Osteocyte (in vitro differentiated cells): ENCODE measurements at places on chromosomes 7 and 10. TPM values are rescaled to one million over a fixed set of nuclear protein-coding genes. Genes with fewer than 3 reads are reported as not detected.
A peak's percentile ranks its signal among the peaks of the same experiment; 100 is the strongest.

GRCh38 chr7:93245525-93246432 is 13.6 kb downstream of the VPS50 start:
- DNase-seq, result no peak

GRCh38 chr7:3239291-3239691 is 61.8 kb upstream of the SDK1 start:
- peak; percentile 63 for DNase-seq

DNA sequence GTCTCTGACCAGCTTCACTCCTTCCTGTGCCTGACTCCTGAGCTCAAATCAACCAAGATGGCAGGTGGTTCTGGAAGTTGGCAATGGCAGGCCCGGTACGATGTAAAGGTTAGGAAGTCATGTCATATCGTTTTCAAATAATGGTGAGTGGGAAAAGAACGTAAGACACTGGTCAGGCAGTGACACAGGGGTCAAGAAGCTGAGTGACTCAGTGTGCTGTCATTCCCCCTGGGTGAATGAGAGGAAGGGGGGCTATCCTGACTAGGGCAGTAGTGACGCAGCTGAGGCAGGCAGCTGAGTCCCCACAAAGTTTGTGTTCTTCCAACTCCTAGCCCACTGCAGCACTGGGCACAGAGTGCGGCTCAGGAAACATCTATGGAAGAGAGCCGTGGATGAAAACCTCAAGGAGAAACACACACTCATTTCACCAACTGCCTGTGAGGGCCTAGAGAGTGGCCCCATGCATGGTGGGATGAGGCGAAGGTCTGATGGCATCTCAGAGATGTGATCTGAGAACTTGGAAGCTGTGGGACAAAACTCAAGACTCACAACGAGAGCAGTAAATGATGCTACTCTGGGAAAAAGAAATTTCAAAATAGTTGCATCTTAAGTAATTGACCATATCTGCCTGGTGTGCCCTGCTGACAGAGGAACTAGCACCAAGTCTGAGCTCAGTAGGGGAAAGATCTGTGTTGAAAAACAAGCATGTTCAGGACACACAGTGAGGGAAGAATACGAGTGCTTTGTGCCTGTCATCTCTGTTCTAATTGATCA is 23.2 kb downstream of the CREB3L2 start:
- DNase-seq, result no peak

DNA sequence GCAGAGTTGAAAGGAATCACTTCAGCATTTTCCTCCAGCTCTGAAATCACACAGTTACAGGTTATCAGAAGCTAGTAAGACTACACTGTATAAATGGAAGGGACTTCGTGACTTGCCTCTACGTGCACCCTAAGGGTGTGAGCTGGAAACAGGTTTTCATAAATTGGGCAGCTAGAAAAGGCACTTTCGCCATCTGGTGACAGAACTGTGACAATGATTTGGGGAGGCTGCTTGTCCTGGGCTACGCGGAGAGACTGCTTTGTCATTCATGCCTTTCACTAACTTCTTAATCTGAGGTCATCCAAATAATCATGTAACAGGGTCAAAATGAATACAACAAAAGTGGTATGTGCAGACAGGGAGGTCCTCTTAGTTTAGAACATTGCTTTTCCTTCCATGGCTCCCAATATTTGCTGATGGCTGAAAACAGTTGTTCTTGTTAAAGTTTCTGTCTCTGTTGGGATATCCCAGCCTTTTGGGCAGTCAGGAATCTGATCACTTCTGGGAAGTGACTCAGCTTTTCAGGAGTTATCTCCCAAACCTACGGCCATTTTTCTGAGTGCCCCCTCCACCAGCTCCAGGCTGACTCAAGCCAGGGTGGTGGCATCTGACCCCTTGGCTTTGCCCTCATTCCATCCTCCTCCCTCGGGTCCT is 17.8 kb downstream of the VWC2 start:
- no peak for DNase-seq

DNA sequence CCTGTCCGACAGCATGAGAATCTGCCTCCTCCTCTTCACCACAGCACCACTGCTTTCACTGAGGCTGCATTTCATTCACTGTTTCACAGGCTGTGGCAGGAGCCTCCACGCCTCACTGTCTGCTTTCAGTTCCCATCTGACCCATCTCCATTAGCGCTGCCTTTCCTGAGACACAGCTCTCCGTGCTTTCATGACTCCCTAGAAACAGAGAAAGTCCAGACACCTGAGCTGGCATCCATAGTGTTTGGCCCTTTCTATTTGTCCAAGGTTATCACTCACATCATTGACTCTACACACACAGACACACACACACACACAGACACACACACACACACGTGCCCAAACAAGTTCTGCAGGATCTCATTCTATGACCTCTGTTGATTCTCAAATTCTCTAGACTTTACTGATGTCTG is 5.2 kb downstream of the LGI1 start:
- DNase-seq, result no peak

DNA sequence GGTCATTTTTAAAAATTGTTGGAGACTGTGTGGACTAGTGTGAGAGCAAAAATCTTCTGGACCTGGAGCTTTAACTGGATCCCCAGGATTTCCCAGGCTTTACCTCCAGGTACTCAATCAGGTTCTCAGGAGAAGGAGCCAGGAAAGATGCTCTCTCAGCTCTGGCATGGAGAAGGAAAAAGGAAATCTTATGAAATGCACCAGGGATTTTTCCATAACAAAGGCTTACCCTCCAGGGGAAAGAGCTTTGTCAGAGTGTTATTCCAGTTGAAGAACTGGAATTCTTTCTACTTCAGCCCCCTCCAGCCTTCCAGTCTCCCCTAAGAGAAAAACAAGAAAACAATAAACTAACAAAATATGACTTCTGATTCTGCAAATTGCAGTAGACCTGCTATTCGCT is 436.7 kb upstream of the ANKRD30A start:
- no peak for DNase-seq

DNA sequence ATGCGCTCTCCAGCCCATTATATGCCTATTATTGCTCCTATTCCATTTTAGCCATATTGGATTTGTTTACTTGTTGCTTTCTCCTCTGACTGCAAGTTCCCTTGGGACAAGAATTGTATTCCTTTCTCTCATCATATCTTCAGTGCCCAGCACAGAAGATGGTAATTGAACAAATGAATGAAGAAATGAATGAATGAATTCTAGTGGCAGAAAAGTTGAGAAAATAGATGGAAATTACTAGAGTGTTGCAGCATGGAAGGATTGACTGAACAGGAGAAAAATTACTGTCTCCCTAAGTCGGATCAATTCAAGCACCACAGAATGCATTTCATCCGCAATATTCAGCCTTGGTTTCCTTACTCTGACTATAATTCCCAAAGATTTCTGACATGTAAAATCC is 1243.2 kb downstream of the SORCS1 start:
- DNase-seq, result no peak

GRCh38 chr10:14056610-14057332 is 274.0 kb downstream of the FRMD4A start:
- DNase-seq, result no peak

DNA sequence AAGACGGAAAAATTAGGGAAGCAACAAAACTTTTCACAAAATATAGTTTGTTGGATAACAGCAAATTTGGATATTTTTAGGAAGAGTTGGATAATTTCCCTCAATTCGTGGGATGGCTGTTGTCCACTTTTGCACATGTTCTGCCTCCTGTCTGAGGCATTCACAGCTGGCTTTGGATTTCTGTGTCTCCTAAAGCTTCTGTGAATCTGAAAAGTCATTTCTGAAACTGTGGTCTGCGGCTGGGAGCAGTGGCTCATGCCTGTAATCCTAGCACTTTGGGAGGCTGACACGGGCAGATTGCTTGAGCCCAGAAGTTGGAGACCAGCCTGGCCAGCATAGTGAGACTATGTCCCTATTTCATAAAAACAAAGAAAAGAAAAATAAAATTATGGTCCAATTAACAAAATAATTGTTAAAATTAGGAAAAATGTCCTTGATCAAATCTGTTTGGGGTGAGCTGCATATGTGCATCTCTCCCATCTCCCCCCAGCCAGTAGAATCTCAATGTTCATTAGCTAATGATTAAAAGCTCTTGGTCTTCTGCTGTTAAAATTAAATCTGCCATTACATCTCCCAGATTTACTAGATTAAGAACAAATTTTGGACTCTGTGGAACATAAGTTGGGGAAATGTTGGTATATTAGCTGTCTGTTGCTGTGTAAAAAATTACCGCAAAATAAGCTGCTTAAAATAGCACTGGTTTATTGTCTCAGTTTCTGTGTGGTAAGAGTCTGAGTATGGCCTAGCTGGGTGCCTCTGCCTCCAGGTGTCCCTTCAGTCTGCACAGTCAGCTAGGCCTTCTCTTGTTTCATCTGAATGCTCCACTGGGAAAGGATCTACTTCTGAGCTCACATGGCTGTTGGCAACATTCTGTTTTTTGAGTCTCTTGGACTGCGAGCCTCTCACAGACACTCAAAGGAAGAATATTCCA is 332.0 kb upstream of the FZD1 start:
- DNase-seq, result no peak

GRCh38 chr10:15120523-15120922 is 23.4 kb downstream of the RPP38 start:
- DNase-seq, result no peak

- DNase-seq, result no peak
Observed at GRCh38 chr10:130354573-130354954, 218.4 kb downstream of the GLRX3 start.

- DNase-seq, result no peak
Observed at GRCh38 chr7:69708857-69709256, 110.6 kb downstream of the AUTS2 start.

- no peak for DNase-seq
Observed at GRCh38 chr7:46369933-46370654, 449.0 kb upstream of the IGFBP3 start.

DNA sequence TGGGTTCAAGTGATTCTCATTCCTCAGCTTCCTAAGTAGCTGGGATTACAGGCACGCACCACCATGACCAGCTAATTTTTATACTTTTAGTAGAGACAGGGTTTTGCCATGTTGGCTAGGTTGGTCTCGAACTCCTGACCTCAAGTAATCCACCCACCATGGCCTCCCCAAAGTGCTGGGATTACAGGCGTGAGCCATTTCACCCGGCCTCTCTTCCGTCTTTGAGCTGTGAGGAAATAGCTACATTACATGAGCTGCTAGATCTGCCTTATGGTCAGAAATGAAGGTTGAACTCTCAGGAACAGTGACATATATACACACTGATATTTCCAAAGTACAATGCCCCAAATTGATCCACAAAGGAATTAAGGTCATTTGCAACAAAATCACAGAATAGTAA is 2.4 kb downstream of the BLVRA start:
- peak; percentile 13 for DNase-seq

DNA sequence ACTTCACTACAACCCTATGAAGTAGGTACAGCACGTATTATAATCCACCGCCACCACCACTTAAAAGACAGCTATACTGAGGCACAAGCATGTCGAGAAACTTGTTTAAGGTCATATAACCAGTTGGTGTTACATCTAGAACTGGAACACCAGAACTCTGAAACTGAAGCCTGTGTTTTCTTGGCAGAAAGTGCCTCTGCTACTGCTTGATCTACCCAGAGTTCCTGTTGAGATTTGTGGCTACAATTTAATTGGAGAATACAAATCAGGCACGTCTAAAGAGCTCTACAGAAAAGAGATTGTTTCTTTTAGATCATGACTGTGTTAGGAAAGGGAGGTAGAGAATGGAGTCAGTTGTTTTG is 4.3 kb upstream of the ADD3 start:
- DNase-seq, result no peak

DNA sequence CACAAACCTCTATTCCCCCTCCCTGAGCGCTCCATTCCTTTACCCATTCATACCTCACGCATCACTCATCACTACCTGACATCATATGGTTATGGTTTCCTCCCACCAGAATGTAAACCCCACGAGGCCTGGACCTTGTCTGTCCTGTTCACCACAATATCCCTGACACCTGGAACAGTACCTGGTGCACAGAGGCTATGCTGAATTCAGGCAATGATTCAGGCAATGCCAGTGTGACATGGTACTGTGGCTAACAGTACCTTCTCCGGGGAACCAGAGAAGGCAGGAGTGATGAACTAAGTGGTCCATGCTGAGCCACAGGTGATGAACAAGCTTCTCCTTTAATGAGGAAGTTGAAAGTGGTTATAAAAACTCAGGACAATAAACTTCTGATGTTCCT is 202.5 kb upstream of the PLXNA4 start:
- peak; percentile 51 for DNase-seq

DNA sequence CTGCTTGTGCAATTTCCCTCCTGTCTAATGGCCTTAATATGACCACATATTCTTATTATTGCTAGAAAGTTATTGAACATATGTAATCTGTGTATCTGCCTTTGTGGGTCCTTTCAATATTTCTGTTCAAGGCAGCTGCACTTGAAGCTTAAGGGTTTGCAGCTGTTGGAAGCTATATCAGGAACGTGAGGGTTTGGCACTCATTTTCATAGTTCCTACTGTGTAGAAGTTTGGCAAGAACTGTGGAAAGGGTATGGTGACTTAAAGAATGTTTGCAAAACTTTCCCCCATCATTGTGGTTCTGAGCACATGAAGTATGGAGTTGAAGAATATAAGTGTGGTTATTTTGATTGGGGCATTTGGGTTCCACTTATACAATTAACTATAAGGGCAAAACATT is 144.7 kb upstream of the SEMA3A start:
- DNase-seq, result no peak

DNA sequence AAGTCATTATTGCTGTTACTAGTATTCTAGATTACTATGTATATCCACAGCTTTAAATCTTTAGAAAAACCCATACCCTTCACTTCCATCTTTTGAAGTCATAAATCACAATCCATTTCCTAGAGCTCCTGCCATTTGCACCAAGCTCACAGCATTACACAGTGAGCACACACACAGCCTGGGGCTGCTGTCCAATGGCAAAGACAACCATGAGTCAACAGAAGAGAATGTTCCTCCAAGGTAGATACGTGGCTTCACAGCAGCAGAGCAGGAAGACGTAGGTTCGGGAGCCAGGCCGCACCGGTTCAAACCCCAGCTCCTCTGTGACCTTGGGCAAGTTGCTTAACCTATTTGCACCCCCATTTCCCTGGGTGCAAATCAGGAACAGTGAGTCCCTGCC is 234.6 kb downstream of the DIP2C start:
- no peak for DNase-seq

- no peak for DNase-seq
Observed at GRCh38 chr10:96714031-96714590, 6.2 kb downstream of the PIK3AP1 start.

DNA sequence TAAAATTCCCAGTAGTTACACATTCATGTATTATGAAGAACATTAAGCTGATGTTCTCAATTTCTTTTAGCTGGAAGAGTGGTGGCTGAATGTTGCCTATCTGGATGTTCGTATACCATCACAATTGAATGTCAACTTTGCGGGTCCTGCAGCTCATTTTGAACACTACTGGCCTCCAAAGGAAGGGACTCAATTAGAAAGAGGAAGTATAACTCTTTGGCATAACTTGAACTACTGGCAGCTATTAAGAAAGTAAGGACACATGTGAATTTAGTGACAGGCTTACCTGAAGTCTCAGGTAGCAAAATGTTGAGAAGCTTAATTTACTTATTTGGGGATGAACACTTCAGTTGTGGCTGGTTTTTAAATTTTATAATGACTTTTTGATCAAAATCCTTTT is 15.9 kb downstream of the CROT start:
- DNase-seq, result no peak

The NYAP1 gene
- total RNA-seq, result 0.89 and 0.99 TPM in 2 replicates

The MRLN gene
- total RNA-seq, result not detected in 2 replicates

The EBLN1 gene
- not detected in 2 replicates for total RNA-seq

The UPF2 gene
- total RNA-seq, result 19.4 and 20.5 TPM in 2 replicates

The NEURL1 gene
- total RNA-seq, result 1.0 and 2.5 TPM in 2 replicates

The PLCE1 gene
- 7.0 and 7.4 TPM in 2 replicates for total RNA-seq
